Fibroblast of skin of back (primary cell): ENCODE measurements at places on chromosomes 3 and 15.
A peak's percentile ranks its signal among the peaks of the same experiment; 100 is the strongest.

- peak; percentile 89 for DNase-seq
These were observed 102.7 kb downstream of the TBC1D5 start for GRCh38 chr3:17639765-17640164.

DNA sequence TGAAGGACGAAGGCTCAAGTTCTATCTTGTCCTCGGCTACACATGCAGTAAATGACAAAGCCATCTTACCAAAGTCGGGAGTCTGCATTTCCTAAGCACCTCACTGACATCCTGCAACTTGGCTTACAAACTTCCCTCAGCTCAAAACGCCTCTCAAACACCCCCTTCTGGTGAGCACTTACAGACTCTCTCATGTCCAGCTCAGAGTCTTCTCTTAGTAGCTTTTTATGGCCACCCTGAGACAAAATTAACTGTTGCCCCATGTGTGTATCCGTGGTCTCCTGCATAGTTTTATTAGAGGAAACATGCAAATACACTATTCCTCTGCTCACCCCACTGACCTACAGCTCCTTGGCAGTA is 819.7 kb downstream of the FHIT start:
- DNase-seq, result peak; percentile 12

DNA sequence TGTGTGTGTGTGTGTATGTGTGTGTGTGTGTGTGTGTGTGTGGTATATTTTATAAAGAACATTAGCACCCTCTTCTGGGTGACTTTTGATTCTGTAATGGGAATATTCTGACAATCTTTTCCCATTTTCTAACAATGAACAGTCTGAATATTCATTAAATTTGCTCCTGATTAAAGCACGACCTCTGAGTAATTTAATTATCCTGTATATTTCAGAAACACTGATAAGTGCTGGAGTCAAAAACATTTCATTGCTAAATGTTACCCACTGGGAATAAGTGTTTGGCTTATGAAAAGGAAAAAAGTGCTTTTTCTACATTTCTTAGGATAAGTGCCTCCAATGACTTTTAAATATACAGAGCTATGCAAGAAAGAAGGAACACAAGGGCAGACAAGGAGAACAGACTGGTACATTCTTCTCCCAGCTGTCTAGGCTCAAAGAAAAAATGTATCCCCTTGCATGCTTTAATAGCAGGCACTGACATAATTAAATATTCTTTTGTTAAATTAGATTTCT is 32.3 kb upstream of the SYNPR start:
- DNase-seq, result no peak

- DNase-seq, result no peak
These were observed 330.3 kb upstream of the CTNNB1 start for GRCh38 chr3:40869013-40869412.

- DNase-seq, result no peak
These were observed 9.6 kb upstream of the KLF13 start for GRCh38 chr15:31317017-31317416.

GRCh38 chr3:20573175-20573574 is 387.2 kb upstream of the SGO1 start:
- DNase-seq, result peak; percentile 86

DNA sequence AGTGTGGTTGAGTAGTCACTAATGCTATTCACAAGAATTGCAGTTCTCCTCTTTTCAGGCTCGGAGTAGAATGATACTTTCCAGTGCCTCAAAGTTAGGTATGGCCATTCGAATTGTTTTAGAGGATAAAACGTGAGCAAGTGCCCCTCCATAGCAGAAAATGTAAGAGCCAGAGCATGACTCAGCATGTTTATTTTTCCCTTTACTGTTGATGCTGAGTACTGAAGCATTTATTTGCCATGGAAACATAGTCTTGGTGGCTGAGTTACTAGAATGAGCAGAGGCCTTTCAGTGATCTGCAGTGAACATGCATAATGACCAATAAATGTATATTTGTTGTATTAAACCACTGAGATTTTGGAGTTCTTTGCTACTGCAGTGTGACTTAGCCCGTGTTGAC is 540.6 kb downstream of the NLGN1 start:
- DNase-seq, result peak; percentile 68

DNA sequence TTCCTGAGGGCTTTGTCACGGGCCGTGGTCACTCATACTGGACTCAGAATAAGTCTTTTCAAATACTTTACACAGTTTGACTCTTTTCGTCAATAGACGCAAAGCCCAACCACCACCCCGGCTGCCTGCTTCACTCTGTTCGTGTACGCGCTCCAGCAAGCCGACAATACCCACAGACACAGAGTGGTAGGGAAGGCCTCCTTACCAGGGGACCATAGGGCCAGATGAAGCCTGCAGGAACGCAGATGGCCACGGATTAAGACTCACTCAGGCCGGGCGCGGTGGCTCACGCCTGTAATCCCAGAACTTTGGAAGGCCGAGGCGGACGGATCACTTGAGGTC is 29.7 kb downstream of the EFCAB12 start:
- DNase-seq, result peak; percentile 29

GRCh38 chr15:62832231-62832630 is 210.3 kb upstream of the TPM1 start:
- no peak for DNase-seq

GRCh38 chr3:192881159-192881786 is 36.4 kb downstream of the MB21D2 start:
- DNase-seq, result no peak

- DNase-seq, result no peak
These were observed 367.7 kb upstream of the ARRDC4 start for GRCh38 chr15:97592778-97593177.

GRCh38 chr3:197356275-197356674 is 57.9 kb upstream of the DLG1 start:
- no peak for DNase-seq

- no peak for DNase-seq
These were observed 961.1 kb downstream of the FHIT start for GRCh38 chr3:60290122-60290492.

- DNase-seq, result peak; percentile 11
These were observed 83.6 kb downstream of the THSD4 start for GRCh38 chr15:71198846-71199245.

- DNase-seq, result no peak
These were observed 112.7 kb downstream of the STAC start for GRCh38 chr3:36493051-36493450.

- DNase-seq, result no peak
These were observed 14.7 kb downstream of the RAB6B start for GRCh38 chr3:133880886-133881455.

DNA sequence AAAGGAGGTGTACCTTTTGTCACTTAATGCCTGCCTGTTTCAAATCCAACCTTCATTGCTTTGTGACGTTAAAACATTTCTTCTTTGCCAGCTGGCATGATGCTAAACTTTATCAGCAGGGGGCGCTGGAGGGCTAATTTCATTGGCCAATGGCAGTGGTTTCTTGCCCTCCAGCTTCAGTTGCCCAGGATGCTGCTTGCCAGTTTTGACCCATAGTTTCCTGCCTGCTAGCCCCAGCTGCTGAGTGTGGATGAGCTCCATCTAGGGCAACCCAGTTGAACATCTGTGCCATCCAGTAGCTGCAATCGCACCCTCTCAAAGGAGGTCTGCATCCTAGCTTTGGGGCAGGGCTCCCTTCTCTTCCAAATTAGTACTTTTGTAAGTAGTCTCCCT is 22.1 kb downstream of the ACKR2 start:
- peak; percentile 47 for DNase-seq

DNA sequence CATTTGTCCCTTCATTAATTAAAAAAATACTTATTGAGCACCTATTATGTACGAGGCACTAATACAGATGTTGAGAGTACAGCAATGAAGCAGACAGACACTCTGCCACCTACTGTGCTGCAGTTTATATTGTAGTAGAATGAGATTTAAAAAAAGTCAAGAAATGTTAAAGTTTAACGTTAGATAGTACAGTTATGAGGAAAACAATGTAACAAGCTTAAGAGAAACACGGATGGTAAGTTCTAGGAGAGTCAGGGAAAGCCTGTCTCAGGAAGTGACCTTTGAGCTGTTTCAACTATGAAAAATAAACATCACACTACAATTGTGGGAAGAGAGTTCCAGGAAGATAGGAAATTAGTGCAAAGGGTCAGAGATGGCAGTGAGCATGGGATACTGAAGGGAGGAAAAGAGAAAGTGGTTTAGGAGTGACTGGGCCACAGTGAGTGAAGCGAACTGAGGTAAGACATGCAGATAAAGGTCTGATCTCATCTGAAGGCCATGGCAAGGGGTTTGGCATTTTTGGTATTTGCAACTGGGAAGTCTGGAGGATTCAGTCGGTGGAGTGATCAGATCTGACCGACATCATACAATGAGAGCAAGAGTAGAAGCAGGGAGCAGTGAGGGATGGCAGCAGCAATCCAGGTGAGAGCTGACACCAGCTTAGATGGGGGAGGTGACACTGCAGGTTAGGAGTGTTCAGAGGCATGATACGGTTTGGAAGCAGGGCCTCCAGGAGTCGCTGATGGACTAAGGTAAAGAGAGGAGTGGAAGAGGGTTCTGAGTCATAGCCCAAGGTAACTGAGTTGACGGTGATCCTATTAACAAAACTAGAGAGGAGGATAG is 28.5 kb downstream of the PLSCR4 start:
- DNase-seq, result peak; percentile 7

- DNase-seq, result no peak
These were observed 883.6 kb upstream of the NR2F2 start for GRCh38 chr15:95446854-95447253.

DNA sequence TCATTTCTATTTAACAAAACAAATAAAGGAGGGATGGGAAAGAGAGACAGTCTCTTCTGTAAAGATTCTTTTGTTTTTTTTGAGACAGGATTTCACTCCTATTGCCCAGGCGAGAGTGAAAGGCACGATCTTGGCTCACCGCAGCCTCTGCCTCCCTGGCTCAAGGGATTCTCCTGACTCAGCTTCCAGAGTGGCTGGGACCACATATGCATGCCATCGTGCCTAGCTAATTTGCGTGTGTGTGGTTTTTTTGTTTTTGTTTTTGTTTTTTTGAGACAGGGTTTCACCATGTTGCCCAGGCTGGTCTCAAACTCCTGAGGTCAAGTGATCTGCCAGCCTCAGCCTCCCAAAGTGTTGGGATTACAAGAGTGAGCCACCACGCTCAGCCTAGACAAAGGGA is 23.3 kb downstream of the STAG1 start:
- DNase-seq, result peak; percentile 89

DNA sequence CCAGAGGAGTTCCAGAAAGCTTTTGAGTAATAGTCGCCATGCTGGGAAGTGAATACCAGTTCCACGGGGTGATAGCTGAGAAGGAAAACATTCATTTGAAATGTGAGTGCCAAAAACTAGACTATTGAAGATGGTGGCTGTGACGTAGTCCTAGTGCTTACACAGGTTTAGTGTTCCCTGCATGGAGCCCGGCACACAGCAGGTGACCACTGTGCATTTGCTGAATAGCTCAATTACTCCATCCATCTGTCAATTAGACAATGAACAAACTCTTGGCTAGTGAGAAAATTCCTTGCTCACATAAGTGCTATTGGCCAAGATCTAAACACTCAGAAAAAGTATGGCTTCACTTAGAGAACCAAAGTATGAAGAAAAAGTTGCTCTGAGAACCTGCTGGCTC is 448.1 kb upstream of the WNT5A start:
- DNase-seq, result no peak

GRCh38 chr15:90660195-90660998 is 56.7 kb upstream of the BLM start:
- DNase-seq, result peak; percentile 93

DNA sequence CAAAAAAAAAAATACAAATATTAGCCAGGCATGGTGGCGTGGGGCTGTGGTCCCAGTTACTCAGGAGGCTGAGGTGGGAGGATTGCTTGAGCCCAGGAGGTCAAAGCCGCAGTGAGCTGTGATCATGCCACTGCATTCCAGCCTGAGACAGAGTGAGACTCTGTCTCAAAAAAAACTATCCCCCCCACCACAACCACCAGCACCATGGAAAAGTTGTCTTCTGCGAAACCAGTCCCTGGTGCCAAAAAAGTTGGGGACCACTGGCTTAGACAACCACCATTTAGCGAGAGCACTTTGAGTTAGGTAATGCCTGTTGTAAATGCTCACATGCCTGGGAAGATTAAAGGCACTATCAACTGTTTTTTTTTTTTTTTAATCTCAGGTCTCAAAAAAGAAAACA is 15.4 kb downstream of the ARHGAP31 start:
- peak; percentile 40 for DNase-seq

- DNase-seq, result no peak
These were observed 100.8 kb upstream of the NEDD4 start for GRCh38 chr15:56094171-56094570.

- peak; percentile 74 for DNase-seq
These were observed at the start of the genes CCR5AS and CCRL2 for GRCh38 chr3:46406788-46407611. Gene CCR5AS (minus strand): TSS chr3:46407066. Gene CCRL2 (plus strand): TSS chr3:46407259. CDS start chr3:46408080, 821 bp downstream.

DNA sequence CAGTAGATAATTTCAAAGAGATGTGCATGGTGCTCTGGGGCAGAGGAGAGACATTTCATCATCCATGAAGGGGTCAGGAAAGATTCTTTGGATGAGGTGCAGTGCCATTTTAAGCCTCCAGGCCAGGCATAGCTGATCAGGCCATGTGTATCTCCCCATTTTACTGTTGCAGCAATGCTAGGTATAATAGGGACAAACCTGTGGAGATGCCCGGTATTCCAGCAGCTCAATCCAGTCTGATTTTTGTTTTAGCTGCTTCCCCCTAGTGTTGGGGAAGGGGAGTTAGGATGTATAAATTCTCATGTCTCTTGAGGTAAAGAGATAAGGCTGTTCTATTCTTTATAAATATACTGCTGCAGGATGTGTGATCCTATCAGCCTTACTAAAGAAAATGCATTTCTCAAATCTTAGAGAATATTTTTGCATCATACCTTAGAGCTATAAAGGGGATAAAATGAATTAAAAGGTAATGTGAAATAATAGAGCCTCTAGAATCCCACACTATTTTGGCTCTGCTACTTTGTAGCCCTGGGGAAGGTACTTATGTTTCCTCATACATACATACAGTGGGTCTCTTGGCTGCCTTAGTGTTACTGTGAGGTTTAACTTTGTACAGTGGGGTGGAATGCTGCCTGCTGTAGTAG is 5.2 kb downstream of the CDV3 start:
- DNase-seq, result peak; percentile 60

- DNase-seq, result no peak
These were observed 11.2 kb upstream of the LOXL1 start for GRCh38 chr15:73915082-73915481.

DNA sequence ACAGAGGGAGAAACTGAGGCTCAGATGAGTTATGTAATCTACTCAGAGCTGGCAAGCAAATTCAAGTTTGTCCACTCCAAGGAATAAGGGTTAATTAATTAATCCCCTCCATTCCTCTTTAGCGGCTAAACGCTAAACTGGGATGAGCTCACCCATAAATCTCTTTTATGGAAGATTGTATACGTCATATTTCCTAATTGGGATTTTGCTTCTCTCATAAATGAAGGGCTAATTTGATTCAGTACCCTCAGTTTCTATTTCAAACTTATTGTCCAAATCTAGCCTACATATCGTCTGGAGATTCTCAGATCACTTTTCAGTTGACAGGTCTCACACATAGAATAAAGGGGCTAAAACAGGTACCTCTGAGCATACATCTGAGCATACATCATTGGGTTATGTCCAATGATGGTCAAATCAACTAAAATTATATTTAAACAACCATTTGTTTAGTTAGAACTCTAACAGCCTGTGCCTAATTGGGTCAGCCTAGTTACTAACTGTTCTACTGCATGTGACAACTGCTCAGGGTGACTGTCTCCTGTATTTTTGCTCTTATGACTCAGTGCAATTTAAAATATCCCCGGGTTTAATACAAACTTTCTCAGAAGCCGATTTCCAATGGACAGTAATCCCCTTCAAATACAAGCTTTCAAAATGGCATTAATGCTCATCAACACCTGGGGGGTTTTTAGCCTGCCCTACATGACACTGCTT is 57.6 kb upstream of the PLXND1 start:
- peak; percentile 32 for DNase-seq

- peak; percentile 2 for DNase-seq
These were observed 114.1 kb upstream of the DNAJC19 start for GRCh38 chr3:181103605-181104004.

GRCh38 chr15:31485911-31486461 is 159.4 kb downstream of the KLF13 start:
- DNase-seq, result peak; percentile 27
